Activated naive CD4-positive, alpha-beta T cell treated with anti-CD3 and anti-CD28 coated beads for 36 hours (primary cell): ENCODE measurements at places on chromosomes 1 and 21.
A peak's percentile ranks its signal among the peaks of the same experiment; 100 is the strongest.

- H3K4me1 ChIP-seq = no peaks in the 10 kb centered on the region
- no peak overlapping the region for H3K27ac ChIP-seq
- no peak overlapping the region for H3K4me3 ChIP-seq
- no peaks in the 10 kb centered on the region for H3K27me3 ChIP-seq
- no peak for DNase-seq
- peaks cover 4% of the 10 kb centered on the region for H3K36me3 ChIP-seq
Measured at GRCh38 chr1:10629816-10630571, 155.2 kb downstream of the PEX14 start.

DNA sequence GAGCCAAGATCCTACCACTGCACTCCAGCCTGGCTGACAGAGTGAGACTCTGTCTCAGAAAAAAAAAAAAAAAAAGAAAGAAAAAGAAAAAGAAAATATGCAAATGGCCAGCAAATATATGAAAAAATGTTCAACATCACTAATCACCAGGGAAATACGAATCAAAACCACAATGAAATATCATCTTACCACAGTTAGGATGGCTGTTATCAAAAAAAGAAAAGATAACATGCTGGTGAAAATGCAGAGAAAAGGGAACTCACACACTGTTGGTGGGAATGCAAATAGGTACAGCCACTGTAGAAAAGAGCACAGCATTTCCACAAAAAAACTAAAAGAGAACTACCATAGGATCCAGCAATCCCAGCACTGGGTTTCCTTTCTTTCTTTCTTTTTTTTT, 477.5 kb downstream of the SMYD3 start:
- peaks cover 7% of the 10 kb centered on the region for H3K4me1 ChIP-seq
- H3K4me3 ChIP-seq = no peak overlapping the region
- H3K27me3 ChIP-seq = no peaks in the 10 kb centered on the region
- no peak overlapping the region for H3K27ac ChIP-seq

GRCh38 chr1:54975356-54976108, 4.9 kb upstream of the TMEM61 start:
- no peaks in the 10 kb centered on the region for H3K36me3 ChIP-seq
- no peak overlapping the region for H3K4me3 ChIP-seq
- no peak overlapping the region for H3K27ac ChIP-seq

DNA sequence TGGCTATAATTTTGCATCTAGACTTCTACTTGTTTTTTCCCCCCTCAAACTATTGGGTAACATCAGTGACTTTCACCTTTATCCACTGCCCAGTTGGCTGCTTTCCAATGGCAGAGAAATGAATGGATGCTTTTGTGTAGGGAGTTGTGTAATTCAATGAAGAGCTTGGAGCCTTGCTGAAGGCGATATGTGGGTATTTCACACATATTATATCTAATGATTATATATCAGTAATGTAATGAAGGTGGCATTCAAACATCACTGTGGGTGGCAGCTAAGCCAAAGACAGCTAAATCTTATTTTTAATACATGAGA, 81.2 kb downstream of the TGFB2 start:
- no peak overlapping the region for H3K27ac ChIP-seq
- H3K27me3 ChIP-seq = peaks cover 7% of the 10 kb centered on the region
- DNase-seq = no peak

DNA sequence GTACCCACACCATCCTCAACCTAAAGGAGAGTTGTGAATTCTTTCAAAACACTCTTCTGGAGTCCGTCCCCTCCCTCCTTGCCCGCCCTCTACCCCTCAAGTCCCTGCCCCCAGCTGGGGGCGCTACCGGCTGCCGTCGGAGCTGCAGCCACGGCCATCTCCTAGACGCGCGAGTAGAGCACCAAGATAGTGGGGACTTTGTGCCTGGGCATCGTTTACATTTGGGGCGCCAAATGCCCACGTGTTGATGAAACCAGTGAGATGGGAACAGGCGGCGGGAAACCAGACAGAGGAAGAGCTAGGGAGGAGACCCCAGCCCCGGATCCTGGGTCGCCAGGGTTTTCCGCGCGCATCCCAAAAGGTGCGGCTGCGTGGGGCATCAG, 638 bp upstream of the OLIG2 start:
- no peaks in the 10 kb centered on the region for H3K36me3 ChIP-seq
- peak; percentile 30 for DNase-seq
- H3K4me3 ChIP-seq = peak overlapping the region; percentile 4
- H3K4me1 ChIP-seq = peaks cover 61% of the 10 kb centered on the region
- H3K27me3 ChIP-seq = peaks cover 85% of the 10 kb centered on the region

DNA sequence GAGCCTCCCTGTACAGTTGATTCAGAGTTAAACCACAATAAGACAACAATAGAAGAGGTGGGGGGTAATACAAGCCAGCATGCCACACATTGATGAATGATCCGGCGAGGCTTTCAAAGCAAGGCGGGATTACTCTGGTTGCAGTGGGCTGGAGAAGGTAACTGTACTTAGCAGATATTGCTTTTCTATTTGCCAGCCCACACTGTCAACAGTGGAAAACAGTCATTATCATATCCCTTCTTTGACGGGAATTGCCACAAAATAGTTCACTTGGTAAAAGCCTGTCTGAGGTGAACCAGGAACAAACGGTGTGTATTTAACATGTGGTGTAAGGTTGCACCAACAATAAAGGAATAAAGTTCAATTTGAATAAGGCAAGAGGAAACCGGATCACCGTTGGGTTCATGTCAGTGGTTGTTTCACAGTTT, 5.8 kb upstream of the KCNJ15 start:
- H3K36me3 ChIP-seq = no peaks in the 10 kb centered on the region
- no peaks in the 10 kb centered on the region for H3K27me3 ChIP-seq
- DNase-seq = no peak
- H3K4me3 ChIP-seq = no peak overlapping the region
- H3K27ac ChIP-seq = no peak overlapping the region
- H3K4me1 ChIP-seq = peaks cover 15% of the 10 kb centered on the region

DNA sequence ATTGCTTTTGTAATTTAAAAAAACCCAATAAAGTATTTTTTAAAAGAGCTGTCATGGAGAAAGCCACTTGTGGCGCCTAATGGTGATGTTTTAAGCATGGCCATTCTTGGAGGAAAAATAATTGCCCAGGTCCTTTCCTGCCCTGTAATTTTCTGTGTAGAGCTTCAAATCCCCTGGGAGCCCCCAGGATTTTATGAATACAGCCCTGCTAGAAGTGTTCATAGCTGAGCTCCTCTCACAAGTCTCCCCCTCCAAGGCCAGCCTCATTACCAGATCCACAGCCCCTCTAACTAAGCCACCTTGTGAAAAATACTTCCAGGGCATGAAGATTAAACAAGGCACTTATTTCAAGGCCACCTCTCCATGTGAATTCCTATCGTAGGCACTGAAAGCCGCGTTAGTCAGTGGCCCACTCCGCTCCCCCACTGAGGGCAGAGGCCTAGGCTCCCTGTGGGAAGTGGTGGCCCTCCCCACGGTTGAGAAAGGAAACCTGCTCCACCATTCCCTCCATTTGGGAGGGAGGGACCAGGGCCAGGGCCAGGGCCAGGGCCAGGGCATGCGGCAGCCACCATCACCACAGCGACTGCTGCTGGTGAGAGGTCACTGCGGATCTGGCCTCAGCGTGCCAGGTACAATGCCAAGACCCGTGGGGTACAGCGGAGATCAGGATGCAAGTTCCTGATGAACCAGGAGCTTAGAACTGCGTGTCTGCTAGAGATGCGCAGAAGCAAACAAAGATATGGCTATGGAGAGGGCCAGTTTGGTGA, 83.1 kb downstream of the KCNN3 start:
- H3K4me1 ChIP-seq = peaks cover 53% of the 10 kb centered on the region
- H3K27me3 ChIP-seq = no peaks in the 10 kb centered on the region
- H3K36me3 ChIP-seq = no peaks in the 10 kb centered on the region
- no peak overlapping the region for H3K27ac ChIP-seq

GRCh38 chr1:211698161-211699026, 23.0 kb upstream of the NEK2 start:
- H3K27me3 ChIP-seq = no peaks in the 10 kb centered on the region
- H3K4me3 ChIP-seq = peak overlapping the region; percentile 49
- H3K36me3 ChIP-seq = no peaks in the 10 kb centered on the region
- H3K27ac ChIP-seq = no peak overlapping the region
- H3K4me1 ChIP-seq = peaks cover 14% of the 10 kb centered on the region

- H3K27me3 ChIP-seq = peaks cover 24% of the 10 kb centered on the region
- no peaks in the 10 kb centered on the region for H3K36me3 ChIP-seq
- no peak overlapping the region for H3K4me3 ChIP-seq
- H3K4me1 ChIP-seq = no peaks in the 10 kb centered on the region
- H3K27ac ChIP-seq = no peak overlapping the region
- DNase-seq = no peak
Measured at GRCh38 chr1:29392486-29393450, 156.4 kb downstream of the PTPRU start.

DNA sequence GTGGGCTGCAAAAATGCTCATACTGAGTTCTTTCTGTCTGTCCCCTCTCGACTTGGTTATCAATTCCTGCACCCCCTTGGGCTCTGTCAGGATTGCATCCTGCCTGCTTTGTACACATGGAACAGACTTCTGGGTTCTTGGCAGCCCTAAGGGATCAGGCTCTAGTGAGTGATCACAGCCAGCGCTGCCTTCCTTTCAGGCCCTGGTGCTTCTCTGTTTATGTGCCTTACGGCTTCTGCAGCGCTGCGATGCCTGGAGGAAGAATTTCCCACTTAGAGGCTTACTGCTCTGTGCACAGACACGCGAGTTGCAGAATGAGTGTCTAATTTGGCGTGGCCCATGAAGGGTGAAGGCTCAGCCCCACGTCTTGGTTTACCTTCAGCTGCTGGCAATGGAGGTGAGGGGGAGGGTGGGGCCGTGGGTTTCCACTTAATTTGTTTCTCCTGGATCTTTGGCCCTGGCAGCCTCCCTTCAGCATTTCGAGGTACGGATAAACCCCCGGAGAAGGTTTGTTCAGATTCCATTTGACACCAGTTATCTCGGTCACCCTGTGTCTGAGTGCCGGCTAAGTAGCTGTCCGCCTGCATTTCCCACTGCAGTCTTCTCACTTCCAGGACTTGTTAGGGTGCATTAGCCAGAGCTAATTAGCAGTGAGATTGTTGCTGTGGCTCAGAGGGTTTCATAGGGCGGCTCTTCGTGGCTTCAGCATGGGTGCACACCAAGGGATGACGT, 227.3 kb downstream of the DYRK1A start:
- no peak overlapping the region for H3K4me3 ChIP-seq
- H3K36me3 ChIP-seq = no peaks in the 10 kb centered on the region
- no peaks in the 10 kb centered on the region for H3K4me1 ChIP-seq

GRCh38 chr21:45642122-45642813, 1.3 kb upstream of the PCBP3 start:
- peaks cover 48% of the 10 kb centered on the region for H3K4me1 ChIP-seq
- H3K36me3 ChIP-seq = peaks cover 1% of the 10 kb centered on the region
- DNase-seq = no peak
- H3K27ac ChIP-seq = no peak overlapping the region
- peak overlapping the region; percentile 61 for H3K4me3 ChIP-seq

DNA sequence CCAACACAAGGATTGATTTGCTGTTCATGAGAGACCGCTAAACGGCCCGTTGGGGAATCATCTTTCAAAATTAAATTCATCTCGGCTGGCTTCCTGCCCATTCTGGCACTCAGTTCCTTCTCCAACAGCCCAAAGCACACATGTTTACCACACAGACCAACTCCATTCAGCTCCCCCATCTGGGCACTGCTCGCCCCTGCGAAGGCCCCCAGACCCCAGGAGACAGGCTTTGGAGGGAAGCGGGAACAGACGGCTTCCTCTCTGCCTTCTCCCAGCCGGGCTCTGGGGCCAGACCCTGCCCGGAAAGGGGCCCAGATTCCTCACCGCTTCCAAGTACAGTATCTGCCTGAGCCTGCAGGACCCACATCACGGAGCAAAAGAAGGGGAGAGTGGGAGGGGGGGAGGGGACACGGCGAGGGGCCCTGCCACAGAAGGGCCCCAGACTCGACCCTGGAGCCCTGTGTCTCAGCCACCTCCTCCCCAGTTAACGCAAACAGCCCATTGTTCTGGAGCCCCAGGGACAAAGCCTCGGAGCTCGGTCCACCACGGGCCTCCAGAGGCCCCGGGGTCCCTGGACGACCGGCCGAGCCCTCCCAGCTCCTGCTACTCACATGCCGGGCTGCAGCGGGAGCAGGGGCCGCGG, 660 bp downstream of the MEGF6 start:
- H3K4me1 ChIP-seq = peaks cover 10% of the 10 kb centered on the region
- peak overlapping the region; percentile 62 for H3K4me3 ChIP-seq
- H3K36me3 ChIP-seq = no peaks in the 10 kb centered on the region

DNA sequence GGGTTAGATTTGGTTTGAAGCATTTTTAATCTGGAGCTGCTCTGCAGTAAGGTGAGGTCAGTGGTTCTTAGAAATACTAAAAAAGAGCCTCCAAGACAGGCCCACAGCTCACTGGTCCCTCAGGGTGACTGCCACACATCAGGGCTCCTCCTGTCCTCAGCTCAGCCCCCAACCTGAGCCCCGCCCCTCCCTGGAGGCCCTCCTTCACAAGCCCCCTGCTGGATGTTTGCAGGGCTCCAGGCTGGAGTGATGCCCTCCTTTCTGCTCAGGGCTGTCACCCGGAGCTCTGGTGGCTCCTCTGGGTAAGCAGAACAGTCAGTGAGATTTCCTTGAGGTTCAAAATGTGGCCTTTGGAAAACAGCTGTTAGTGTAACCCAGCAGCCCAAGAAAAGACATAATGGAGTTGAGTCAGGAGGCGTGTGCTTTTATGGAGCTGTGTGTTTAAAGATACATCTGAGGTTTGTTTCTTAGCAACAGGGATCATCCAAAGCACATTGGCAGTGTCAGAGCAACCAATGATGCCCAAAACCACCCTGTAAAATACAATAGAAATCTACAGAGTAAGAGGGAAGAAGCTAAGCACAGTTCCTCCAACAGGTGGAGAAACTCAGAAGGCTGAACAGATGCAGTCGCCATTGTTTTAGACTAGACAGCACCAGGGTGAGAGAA, 21.4 kb downstream of the STUM start:
- H3K4me1 ChIP-seq = no peaks in the 10 kb centered on the region
- no peaks in the 10 kb centered on the region for H3K36me3 ChIP-seq
- H3K27me3 ChIP-seq = no peaks in the 10 kb centered on the region
- no peak overlapping the region for H3K4me3 ChIP-seq

- H3K27ac ChIP-seq = no peak overlapping the region
- H3K27me3 ChIP-seq = no peaks in the 10 kb centered on the region
- no peaks in the 10 kb centered on the region for H3K4me1 ChIP-seq
- no peaks in the 10 kb centered on the region for H3K36me3 ChIP-seq
- no peak for DNase-seq
- H3K4me3 ChIP-seq = no peak overlapping the region
Measured at GRCh38 chr1:119279456-119280381, 88.9 kb upstream of the HAO2 start.

- H3K27me3 ChIP-seq = peaks cover 19% of the 10 kb centered on the region
- no peaks in the 10 kb centered on the region for H3K4me1 ChIP-seq
- DNase-seq = no peak
- no peak overlapping the region for H3K4me3 ChIP-seq
- no peak overlapping the region for H3K27ac ChIP-seq
Measured at GRCh38 chr1:18422076-18422777, 58.5 kb upstream of the KLHDC7A start.

- H3K36me3 ChIP-seq = peaks cover 12% of the 10 kb centered on the region
- DNase-seq = no peak
- H3K4me1 ChIP-seq = peaks cover 4% of the 10 kb centered on the region
- no peak overlapping the region for H3K4me3 ChIP-seq
- H3K27ac ChIP-seq = no peak overlapping the region
Measured at GRCh38 chr21:25929856-25930520, 195.2 kb downstream of the GABPA start.
